ENCODE measurements at places on chromosomes 6 and 20. TPM values are rescaled to one million over a fixed set of nuclear protein-coding genes. Genes with fewer than 3 reads are reported as not detected.

GRCh38 chr6:46453216-46453615, 38.0 kb downstream of the RCAN2 start:
- no peak for DNase-seq

The TMEM242 gene
- 11.0 TPM for polyA plus RNA-seq

DNA sequence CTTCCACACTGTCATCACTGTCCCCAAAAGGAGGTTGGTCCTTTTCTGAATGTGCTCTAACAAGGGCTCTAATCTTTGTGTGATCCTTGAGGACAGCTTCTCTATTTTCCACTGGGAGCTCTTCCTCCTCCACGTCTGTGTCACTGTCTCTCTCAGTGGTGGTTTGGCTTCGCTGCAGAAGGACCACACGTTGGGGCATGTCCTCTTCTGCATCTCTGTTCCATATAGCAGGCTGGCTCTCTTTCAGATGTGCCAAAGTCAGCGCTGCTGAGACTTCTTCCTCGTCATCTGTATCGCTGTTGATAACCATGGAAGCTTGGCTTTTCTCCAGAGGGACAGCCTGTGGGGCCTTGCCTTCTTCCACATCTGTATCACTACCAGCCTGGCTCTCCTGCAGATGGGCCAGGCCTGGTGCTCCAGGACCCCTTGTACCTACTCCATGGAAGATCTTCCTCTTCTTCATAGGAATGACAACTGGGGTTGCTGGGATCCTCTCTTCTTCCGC, 4.6 kb downstream of the MDC1 start:
- no peak for DNase-seq

DNA sequence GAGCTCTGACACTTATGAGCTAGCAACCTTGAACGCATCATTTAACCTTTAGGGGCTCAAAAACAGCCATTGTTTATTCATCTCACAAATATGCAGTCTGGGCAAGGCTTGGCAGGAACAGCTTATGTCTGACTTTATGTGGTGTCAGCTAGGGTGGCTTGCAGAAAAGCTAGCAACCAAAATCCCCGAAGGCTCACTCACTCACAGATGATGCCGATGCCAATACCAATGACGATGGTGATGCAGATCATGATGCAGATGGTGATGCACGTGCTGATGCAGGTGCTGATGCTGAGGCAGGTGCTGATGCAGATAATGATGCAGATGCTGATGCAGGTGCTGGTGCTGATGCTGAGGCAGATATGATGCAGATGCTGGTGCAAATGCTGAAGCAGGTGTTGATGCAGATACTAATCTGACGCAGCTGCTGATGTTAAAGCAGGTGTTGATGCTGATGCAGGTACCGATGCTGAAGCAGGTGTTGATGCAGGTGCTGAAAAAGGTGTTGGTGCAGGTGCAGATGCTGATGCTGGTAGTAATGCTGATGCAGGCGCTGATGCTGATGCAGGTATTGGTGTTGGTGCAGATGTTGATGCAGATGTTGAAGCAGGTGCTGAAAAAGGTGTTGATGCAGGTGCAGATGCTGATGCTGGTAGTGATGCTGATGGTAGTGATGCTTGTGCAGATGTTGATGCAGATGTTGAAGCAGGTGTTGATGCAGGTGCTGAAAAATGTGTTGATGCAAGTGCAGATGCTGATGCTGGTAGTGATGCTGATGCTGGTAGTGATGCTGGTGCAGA, 195.6 kb downstream of the NFATC2 start:
- no peak for DNase-seq

DNA sequence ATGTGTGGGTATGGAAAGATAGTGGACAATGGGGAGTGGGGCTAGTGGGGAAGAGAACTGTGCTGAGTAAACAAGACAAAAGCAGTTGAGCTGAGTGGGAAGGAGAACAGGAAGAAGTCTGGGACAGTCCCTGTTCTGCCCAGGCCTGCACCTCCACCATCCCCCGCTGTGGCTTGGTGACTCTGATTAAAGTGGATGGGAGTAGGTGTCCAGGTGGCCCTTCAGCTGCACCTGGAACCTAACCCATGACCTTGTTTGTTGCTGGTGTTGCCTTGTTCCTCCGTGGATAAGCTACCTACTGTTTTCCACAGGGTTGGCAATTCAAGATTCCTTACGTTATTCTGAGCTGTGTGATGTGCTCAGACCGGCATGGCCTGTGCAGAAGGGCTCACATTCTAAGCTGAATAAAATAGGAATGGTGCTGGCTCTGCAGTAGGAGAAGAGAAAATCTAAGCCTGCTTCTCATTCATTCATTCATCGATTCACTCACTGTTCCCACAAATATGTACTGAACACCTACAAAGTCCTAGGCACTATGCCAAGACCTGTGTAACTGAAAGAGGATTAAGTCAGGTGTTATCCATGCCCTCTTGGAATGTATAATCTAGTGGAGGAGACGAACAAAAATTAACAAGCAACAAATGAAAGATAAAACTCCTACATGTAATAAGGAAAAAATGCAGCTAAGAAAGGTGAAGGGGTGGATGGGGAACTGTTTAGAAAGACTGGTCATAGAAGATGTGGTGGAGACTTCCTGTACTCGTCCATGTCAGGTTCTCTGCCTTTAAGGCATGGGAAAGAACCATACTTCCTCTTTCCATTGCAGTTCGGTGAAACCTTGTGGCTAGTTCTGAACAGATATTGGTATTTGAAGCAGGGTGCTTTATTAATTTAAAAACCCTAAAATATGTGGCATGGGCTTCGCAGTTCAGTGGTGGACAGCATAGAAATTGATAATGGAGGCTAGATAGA, 10.1 kb upstream of the CALHM6 start:
- no peak for DNase-seq

The ULBP1 gene
- polyA plus RNA-seq, result 0.50 TPM

DNA sequence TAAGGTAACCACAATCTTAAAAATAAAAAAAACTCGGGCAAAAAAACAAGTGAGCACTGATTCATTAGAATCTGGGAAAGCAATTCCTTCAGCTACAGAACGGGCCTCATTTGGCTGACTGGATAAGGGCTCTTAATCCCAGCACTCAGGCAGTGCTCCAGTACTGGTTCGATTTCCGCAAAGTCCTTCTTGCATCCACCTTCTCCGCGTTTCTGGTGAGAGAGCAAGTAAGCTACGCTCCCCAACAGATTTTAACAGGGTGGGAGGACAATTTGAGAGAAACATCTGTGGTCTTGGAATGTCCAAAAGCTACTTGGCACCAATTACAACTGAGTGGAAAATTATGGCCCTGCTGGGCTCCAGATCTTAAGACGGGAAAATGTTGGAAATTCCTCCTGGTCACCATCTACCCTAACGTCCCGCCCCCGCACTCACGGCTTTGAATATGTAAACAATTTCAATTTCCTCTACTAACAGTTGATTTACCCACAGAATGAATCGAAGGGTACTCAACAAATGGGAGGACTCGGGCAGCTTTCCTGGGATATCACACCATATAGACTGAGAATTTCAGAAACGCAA, 18.1 kb upstream of the ZSCAN9 start:
- no peak for DNase-seq

DNA sequence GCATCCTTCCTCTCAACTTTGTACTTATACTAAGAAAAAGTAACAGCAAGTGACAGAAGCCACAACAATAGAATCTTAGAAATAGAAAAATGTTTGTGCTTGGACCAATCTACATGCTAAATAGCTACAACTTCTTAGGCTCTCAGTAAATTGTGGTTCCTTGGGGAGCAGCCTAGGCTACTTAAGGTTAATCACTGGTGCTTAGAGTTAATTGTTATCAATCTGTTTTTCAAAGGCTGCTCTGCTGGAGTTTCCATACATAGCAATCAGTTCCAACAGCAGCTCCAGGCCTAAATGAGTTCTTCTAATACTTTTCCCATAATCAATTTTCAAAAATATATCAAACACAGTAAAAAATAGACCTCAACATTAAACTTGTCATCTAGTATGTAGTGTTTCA, 571.4 kb downstream of the EPHA7 start:
- DNase-seq, result no peak

The MLN gene
- not detected for polyA plus RNA-seq

The MAD2L1BP gene
- polyA plus RNA-seq, result 18.2 TPM

GRCh38 chr6:153801917-153802316, 237.1 kb upstream of the OPRM1 start:
- no peak for DNase-seq

DNA sequence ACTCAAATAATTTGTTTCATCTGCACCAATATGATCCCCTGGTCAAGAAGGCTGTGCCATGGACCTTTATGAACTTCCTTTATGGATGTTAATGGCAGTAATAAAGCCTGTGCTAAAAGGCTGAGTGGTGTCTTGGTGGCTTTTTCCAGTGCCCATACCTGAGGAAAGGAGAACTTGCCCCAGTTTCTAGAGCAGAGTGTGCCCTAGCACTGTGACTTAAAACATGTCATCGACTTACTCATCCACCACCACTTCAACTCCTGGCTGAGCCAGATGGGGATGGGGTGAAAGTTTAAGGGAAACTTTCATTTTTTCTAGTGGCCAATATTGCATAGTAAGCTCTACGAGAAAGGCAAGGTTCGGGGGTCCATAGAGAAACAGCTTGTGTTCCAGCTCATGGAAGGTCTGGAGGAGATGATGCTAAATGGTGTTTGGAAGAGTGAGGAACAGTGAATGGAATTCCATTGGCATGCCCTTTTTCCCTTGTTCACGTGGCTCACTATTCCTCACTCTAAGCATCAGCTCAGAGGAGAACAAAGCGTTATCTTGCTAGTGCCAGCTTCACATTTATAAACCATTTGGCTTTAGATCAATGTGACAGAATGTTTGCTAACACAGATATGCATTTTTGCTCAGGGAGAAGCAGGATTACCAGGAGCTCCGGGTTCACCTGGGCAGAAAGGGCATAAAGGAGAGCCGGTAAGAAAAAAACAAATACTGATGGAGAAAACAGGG, 71.2 kb downstream of the COL19A1 start:
- DNase-seq, result no peak

DNA sequence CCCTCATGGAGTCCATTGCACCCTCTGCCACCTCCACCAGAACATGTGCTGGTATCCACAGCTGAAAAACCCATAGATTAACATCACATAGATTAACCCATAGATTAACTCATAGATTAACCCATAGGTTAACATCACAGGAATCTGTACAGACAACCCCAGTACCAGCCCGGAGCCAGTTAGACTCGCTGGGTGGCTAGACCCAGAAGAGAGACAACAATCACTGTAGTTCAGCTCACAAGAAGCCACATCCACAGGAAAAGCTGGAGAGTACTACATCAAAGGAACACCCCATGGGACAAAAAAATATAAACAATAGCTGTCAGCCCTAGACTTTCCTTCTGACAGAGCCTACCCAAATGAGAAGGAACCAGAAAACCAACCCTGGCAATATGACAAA, 25.1 kb downstream of the SERPINB9 start:
- no peak for DNase-seq

DNA sequence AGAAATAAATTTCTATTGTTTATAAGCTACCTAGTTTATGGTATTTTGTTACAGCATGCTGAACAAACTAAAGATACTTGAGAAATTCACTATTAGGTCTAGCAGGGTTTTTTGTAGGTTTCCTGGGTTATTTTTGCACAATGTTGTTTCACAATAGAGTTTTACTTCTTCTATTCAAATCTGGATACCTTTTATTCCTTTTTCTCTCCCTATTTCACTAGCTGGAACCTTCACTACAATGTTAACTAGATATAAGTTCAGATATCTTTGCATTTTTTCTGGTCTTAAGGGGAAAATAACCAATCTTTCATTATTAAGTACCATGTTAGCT, 237.7 kb upstream of the CITED2 start:
- no peak for DNase-seq

The SYCP2L gene
- polyA plus RNA-seq, result 0.37 TPM

The CRISP2 gene
- polyA plus RNA-seq, result not detected

The WFDC5 gene
- polyA plus RNA-seq, result not detected

The SMLR1 gene
- polyA plus RNA-seq, result 0.24 TPM

- DNase-seq, result no peak
These were observed 9.5 kb upstream of the SMIM8 start for GRCh38 chr6:87312860-87313259.

The ESR1 gene
- polyA plus RNA-seq, result 2.3 TPM

- no peak for DNase-seq
These were observed 421.4 kb upstream of the ID4 start for GRCh38 chr6:19415605-19416326.

DNA sequence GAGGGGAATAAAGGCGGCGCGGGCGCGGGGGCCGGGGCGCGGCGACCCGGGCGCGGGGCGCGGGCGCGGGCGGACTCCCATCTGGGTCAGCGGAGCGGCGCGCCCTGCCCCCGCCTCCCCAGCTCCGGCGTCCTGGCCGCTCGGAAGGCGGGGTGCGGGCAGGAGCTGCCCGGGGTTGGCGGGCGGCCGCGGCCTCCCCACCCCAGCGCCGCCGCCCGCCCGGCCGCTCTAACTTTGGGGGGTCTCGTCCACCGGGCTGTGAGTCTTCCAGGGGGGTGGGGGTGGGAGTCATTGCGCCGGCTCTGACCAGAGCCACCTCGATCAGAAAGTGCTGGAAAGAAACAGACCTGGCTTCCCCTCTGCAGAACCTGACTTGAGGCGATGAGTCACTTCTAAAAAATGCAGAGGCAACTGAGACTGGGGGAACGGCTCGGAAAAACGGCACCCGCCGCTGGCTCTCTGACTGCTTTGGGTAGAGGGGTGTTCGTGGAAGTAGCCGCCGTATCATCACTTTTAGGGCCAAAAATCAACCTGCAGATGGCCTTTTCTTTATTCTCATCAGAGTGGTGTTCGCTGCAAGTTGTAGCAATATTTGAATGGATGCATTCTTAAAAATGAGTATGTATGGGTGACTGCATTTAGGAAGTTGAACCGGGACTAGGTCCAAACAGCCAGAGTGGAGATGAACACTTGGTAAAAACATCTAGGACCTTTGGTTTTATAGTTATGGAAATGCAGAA, 667 bp downstream of the CAP2 start:
- DNase-seq, result peak; percentile 70

DNA sequence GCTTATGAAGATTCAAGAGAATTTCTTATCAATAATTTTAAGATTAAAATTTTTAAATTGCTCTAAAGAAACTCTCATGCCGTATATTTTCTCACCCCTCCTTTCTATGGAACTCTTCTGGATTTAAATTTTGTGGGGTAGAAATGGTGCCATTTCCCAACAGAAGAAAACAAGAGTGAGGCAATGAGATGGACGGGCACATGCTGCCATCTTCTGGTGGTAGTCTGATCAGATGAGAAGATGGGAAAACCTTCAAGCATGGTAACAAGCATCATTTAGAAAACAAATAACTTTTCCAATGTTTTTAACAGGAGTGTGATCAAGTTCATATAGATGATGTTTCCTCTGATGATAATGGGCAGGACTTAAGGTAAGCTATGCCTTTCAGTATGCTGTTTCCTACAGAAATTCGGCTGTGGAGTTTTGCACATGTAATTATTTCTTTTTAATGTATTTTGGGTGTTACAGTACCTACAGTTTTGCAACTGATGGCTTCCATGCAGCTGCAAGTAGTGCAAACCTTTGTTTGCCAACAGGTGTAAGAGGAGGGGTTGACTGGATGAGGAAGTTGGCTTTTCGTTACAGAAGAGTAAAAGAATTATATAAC, 271.4 kb downstream of the EYA4 start:
- peak; percentile 49 for DNase-seq

The MROH8 gene
- 5.1 TPM for polyA plus RNA-seq

GRCh38 chr6:43924222-43924702, 154.3 kb downstream of the VEGFA start:
- no peak for DNase-seq

The SLC17A9 gene
- polyA plus RNA-seq, result 0.66 TPM

The KIF25 gene
- polyA plus RNA-seq, result 0.48 TPM

The GPR6 gene
- not detected for polyA plus RNA-seq

Measured in muscle of back (tissue), 13 donors.